Progenitor cell of endocrine pancreas (in vitro differentiated cells): ENCODE measurements at places on chromosomes 1 and 21.

GRCh38 chr1:186443638-186444037 lies 17.3 kb downstream of the PDC start:
- no peak for DNase-seq

- no peak for DNase-seq
Observed at GRCh38 chr1:226638608-226639007, 90.0 kb downstream of the STUM start.

GRCh38 chr1:112056354-112056753 lies 66.9 kb upstream of the KCND3 start:
- DNase-seq = no peak

- DNase-seq = no peak
Observed at GRCh38 chr1:109383854-109384253, 13.9 kb downstream of the SORT1 start.

GRCh38 chr1:163083690-163084089 lies 14.5 kb downstream of the RGS4 start:
- DNase-seq = no peak

DNA sequence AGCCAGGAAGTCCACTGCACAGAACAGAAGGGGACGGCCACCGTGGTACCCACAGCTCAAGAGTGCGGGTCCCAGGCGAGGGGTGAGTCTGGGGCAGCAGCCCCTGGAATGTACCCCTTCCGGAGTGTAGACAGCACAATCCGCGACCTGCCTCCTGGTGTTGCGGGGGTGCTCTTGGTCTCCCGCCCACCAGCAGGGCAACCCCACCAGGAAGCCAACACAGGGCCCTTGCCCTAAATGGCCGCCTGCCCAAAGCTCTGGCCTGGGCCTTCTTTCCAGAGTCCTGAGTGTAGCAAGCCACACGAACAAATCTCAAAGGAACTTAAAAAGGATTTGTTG lies 1.1 kb upstream of the SLC19A1 start:
- DNase-seq = no peak

- DNase-seq = no peak
Observed at GRCh38 chr1:75136921-75137641, 2.9 kb downstream of the LHX8 start.
